ENCODE measurements at places on chromosomes 16 and 17.

- DNase-seq, result peak; percentile 86
These were observed 301.9 kb downstream of the SOX9 start for GRCh38 chr17:72422505-72423285.

- no peak for DNase-seq
These were observed 183.0 kb downstream of the RAB11FIP4 start for GRCh38 chr17:31574458-31574857.

- no peak for DNase-seq
These were observed 31.9 kb upstream of the HEATR6 start for GRCh38 chr17:60110586-60110985.

DNA sequence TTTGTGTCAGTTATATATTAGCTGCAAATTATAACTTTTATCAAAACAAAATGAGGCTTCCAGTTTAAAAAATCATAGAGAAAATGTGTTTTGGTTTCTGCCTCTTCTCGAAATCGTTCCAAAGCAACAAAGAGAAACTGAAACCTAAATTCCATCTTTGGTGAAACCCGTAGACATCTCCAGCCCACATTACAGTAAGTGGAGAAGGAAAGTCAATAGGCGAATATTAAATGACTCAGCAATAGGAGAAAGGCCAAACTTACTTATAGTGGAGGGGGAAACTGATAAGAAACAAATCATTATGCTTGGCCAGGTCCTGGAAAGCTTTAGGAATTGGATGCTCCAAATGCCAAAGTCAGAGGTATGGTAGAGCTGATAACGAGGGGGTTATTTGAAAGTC lies 103.0 kb upstream of the SHISA6 start:
- no peak for DNase-seq

- no peak for DNase-seq
These were observed 41.0 kb downstream of the PAFAH1B1 start for GRCh38 chr17:2634361-2634960.

DNA sequence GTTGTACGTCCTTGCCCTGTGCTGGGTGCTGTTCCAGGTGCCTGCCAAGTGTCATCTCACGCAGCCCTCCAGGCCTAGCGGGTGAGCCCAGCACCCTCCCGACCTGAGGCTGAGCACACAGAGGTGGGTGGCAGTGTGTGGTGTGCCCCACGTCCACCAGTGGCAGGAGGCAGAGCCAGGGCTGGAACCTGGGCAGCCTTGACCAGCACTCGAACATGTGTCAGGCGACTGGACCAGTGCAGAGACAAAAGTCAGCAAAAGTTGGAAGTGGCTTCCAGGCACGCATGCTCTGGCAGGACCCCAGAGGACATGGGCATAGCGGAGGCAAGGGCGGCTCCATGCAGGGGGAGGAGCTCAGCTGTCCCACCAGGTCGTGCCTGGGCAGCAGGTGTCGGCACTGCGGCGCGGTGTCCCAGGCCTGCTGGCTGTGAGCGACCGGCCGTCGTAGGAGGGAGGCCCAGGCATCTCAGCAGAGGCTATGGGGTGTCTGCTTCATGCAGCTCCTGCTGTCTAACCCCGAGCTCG lies 35.8 kb downstream of the COX4I1 start:
- no peak for DNase-seq

DNA sequence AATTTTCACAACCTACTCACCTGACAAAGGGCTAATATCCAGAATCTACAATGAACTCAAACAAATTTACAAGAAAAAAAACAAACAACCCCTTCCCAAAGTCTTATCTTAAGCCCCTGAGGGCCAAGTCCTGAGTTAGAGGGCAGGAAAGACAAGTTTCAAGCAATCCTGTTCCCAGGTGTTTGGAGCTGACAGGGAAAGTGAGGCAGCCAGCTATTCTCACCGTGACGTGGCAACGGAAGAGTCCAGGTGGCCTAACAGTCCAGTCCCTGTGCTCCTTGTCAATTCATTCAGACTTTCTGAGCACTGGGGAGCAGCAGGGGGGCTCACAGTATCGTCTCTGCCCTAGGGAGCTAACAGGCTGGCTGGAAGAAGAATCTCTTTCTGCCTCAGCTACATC lies 89.7 kb upstream of the RCVRN start:
- DNase-seq, result no peak

- no peak for DNase-seq
These were observed 6.6 kb upstream of the SLC12A3 start for GRCh38 chr16:56858374-56858773.

- DNase-seq, result no peak
These were observed 372.7 kb upstream of the ZFHX3 start for GRCh38 chr16:73420676-73421075.

- DNase-seq, result no peak
These were observed 71.3 kb upstream of the CIBAR2 start for GRCh38 chr16:85183564-85183963.

GRCh38 chr16:78045865-78046581 lies 23.7 kb downstream of the CLEC3A start:
- peak; percentile 32 for DNase-seq

DNA sequence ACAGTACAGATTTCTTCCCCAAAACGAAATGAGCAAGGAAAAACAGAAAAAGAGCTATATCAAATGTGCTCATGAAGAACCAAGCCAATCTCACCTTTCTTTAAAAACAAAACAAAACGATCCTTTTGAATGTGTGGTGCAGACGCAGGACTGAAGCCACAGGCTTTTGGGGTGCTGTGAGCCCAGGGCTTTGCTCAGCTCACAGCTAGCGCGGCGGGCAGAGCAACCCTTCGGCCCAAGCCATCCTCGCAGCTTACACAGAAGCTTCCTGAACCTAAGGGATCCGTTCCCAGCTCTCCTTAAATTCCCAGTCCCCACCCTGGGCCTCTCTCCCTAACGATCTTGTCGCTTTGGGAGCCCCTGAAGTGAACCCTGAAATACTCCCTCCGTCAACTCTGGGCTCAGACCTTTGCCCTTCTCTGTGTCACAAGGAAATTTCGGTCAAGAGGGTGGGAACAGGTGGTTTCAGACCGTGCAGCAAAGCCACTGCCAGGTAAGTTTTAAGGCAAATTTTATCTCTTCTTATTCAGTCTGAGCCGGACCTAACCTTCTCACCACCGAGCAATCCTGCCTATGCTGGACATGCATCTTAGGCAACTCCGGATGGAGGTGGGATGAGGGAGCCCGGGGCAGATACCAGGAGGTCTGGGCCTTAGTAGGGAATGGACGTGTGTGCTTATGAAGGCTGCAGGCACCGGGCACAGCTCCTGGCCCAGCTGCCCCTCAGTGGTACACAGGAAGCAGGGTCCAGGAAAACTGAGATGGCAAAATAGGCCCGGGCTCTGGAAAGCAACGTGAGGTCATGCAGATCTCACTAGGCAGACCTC lies 52.0 kb downstream of the COTL1 start:
- no peak for DNase-seq

- DNase-seq, result no peak
These were observed 27.3 kb downstream of the HLF start for GRCh38 chr17:55292094-55292493.

- DNase-seq, result no peak
These were observed 164.0 kb downstream of the LAT start for GRCh38 chr16:29148867-29149272.

GRCh38 chr17:43043307-43043706 lies 18.3 kb downstream of the RND2 start:
- no peak for DNase-seq

- DNase-seq, result no peak
These were observed 4.0 kb upstream of the CLEC10A start for GRCh38 chr17:7084088-7084487.

DNA sequence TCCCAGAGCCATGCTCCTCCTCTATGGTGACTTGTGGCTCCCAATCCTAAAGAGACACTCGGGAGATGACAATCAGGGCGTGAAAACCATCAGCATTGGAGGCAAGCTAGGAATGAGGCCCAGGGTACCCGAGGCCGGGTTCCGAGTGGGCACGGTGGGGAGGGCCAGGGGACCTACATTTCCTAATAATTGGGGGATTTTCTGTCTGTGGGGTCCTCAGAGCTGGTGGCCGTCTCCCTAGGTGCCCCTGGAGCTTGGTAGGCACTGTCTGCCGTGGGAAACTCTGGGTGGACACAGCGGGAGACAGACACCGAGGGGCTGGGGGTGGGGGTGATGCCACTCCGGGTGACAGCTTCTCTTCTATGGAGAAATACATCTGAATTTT lies 312.5 kb upstream of the TNRC6C start:
- no peak for DNase-seq

DNA sequence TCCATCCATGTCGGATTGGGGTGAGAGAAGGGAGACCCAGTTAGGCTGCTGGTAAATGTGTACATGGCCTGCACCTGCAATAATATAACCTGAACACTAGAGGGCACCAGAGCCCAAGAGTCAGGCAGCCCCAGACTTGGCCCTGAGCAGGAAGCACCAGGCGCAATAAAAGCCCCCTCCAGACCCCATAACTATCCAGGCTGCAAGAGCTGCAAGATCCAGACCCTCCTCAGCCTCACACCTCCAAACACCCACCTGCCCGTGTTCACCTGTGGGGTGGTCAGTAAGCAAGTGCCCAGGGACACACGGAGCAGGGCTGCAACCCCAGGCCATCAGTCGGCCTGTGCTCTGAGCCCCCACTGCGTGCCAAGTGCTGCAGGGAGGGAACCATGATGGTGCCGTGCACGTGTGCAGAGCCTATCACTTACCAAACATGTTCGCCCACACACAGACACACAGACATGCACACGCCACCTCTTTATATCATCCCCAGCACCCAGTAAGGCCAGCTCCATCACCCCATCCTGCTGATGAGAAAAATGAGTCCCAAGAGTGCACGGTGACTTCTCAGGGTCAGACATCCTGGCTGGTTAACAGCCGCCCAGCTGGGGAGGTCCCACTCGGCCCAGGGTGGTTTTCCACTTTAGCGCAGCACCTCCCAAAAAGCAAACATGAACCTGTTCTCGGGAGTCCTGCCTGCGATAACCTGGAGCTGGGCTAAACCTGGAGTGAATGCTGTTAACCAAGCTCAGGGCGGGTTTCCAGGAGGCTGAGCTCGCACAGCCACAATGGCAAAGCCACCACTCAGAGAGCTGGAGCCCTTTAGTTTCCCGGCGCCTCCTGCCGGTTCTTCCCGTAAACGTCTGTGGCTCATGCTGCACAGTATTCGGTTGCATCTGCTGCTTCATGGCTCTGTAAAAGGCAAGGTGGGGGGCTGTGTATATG lies 439.8 kb downstream of the SOX9 start:
- DNase-seq, result peak; percentile 18

GRCh38 chr16:69555437-69555836 lies 10.3 kb upstream of the NFAT5 start:
- DNase-seq, result no peak

- no peak for DNase-seq
These were observed 121.1 kb downstream of the CPPED1 start for GRCh38 chr16:12682432-12683165.

DNA sequence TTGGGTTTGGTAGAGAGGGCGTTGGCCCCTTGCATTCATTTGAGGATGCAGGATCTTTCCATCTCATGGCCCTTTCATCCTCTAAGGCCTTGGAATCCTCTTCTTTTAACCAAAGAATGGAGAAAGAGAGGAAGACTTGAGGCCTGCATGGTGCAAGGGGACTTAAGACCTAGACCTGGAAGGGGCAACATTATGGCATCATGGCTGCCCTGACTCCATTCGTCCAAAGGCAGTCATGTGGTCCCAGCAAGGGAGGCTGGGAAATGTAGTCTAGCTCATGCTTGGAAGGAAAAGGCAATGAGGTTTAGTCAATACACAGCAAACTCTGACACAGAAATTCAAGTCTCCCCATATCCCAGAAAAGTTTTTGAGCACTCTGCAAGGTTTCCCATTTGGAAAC lies 30.7 kb upstream of the CDRT4 start:
- no peak for DNase-seq

GRCh38 chr17:78716814-78717393 lies 65.2 kb downstream of the CYTH1 start:
- DNase-seq, result no peak

DNA sequence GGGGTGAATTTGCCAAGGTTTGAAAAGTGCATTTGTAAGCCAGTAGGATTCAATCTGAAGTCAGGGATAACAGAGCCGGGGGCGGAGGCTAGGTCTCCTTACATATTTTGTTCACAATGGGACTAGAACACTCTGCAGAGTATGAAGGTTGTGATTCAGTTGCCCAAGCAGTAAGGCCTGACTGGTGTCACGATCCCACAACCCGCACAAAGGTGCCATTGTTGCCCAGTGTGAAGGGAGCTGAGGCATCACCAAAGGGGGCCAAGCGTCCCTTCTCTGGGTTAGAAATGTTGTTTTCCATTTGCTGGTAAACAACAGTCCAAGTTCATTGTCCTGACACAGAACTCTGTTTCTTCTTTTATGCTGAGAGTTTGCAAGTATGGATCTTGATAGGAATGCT lies 471.8 kb downstream of the MAF start:
- DNase-seq, result no peak

GRCh38 chr16:82993926-82994325 lies 367.2 kb downstream of the CDH13 start:
- DNase-seq, result no peak

GRCh38 chr16:50123417-50123816 lies 29.7 kb upstream of the TENT4B start:
- DNase-seq, result no peak

DNA sequence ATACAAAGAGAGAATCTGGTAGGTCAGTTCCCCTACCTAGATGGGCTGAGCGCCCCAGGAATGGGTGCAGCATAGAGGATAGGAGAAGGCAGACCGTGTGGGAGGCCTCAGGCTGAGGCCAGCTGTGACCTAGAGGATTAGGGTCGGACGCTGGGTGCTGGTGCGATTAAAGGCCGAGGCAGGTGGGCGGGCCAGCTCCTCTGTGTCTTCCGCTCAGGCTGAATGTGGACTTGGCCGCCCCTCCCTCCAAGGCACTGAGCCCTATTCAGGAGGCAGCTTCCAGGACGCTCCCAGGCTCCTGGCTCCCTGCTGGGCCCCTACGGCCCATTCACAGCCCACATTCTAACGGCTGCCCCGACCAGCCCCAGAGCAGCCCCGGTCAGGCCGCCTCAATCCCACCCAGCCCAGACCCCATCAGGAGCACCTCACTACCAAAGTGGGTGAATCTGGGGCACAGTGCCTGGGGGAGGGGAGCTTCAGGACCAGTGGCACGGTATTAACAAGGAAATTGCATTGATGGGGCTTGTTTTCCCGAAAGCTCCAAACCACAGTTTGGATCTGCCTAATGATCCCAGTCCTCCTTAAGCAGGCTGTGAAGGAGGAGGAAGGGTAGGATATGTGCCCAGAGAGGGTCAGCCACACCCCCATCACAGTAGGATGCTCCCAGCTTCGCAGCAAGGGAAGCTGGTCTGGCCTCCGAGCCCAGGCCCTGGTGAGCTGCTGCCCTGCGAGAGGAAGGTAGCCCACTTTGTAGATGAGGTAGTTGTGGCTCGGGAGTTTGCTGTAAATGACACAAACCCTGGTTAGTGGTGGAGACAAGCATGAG lies 14.5 kb downstream of the RHBDL3 start:
- DNase-seq, result no peak
